Right renal cortex interstitium (tissue), 3 donors: ENCODE measurements at places on chromosomes 1 and 21. TPM values are rescaled to one million over a fixed set of nuclear protein-coding genes. Genes with fewer than 3 reads are reported as not detected.

- no peak for DNase-seq
Observed at GRCh38 chr1:3261969-3262579, 192.4 kb upstream of the ARHGEF16 start.

LHX8 gene
- polyA plus RNA-seq, result not detected

DNA sequence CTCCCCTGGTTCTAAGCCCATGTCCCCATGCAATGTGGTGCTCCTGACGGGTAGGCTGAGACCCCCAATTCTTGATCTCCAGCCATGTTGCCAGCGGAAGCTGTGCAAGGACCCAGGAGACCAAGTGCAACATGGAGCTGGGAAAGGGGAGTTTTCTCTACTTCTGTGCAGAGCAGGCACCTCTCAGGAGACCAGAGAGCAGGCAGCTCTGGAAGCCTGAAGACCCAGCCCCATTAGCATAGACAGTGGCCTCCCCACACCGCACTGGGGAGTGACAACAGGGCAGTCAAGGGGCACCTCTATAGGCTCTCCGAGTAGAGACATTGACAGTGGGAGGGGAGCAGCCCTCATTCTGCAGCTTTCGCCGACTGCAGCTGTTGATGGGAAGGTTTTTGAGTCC, 410.2 kb downstream of the MATN1 start:
- no peak for DNase-seq

FAM72C gene
- polyA plus RNA-seq, result 2.4 TPM

GRCh38 chr1:31943546-31944184, 5.5 kb upstream of the PTP4A2 start:
- no peak for DNase-seq

DNA sequence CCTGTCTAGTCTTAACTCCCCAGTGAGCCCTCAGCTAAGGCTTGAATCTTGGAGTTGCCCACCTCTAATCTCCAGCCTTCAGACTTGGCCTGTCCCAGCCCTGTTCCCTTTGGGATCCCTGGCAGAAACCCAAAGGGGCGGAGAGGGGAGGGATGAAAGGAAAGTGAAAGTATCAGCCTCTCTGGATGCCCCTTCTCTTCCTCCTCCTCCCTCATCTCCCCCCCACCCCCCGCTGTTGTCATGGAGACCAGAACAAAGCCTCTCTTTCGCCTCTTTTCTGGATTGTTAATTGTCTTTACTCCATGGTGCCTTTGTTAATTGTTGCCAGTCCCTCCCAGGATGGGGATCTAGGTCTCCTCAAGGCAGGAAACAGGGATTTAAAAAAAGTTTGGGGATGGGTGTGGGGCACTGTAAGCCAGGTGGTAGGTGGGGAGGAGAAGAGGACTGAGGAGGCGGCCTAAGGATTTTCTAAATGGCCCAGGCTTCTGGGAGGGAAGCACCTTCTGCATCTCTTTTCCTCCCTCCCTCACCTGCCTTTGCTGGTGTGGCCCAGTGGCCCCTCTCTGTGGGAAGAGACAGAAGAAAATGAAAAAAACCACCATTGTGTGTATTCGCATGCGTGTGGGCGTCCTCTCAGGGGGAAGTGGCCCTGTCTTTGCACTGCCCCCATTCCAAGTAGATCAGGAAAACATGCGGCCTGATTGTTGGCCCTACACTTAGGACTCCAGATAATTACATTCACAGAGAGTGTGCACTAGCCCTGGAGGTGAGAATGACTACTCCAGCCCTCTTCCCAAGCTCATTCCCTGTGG, 7.5 kb upstream of the SOX13 start:
- peak; percentile 45 for DNase-seq

OR2L5 gene
- not detected for polyA plus RNA-seq

S100A14 gene
- 21.1 TPM for polyA plus RNA-seq

LRRC38 gene
- not detected for polyA plus RNA-seq

ACTL8 gene
- polyA plus RNA-seq, result not detected

DNA sequence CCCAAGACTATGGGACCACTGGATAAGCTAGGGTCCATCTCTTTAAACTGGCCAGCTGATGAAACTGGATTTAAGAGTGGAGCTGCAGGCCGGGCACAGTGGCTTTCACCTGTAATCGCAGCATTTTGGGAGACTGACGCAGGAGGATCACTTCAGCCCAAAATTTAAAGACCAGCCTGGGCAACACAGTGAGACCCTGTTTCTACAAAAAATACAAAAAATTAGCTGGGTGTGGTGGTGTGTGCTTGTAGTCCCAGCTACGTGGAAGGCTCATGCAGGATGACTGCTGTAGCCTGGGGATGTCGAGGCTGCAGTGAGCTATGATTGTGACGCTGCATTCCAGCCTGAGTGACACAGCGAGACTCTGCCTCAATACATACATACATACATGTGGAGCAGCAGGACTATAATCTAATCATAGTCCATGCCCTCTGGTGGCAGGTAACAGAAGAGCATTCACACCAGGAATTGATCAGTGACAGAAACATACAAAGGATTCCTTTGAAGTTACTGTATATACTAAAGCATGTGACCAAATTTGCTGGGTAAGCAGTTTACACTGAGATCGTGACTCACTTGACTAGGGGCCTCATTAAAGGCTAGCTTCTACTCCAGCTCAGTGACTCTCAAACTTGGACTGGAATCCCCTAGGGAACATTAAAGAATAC, 101.5 kb upstream of the SLFNL1 start:
- no peak for DNase-seq

- DNase-seq, result no peak
Observed at GRCh38 chr1:51760872-51761271, 117.7 kb downstream of the NRDC start.

GRCh38 chr1:41861535-41862383, 57.0 kb downstream of the HIVEP3 start:
- DNase-seq, result no peak

RNF19B gene
- 18.1 TPM for polyA plus RNA-seq

F13B gene
- not detected for polyA plus RNA-seq

DNA sequence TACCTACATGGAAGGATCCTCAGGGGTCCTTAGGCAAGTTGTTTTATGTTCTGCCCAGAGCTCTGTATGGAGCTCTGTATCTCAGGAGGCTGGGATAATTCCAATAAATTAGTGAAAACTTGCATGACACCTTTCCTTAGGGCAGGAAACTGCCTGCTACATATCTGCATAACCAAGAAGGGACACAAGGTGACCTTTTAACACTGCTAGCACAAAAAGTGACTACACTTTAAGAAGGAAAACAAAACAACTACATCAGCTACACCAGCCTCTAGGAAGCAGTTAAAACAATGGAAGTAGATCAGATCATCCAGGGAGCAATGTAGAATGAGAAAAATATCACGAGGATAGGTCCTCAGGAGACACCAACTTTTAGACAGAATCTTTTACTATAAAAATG, 93.9 kb downstream of the TNFSF18 start:
- DNase-seq, result no peak

TNFRSF8 gene
- polyA plus RNA-seq, result 0.71 TPM

PSMA5 gene
- polyA plus RNA-seq, result 136 TPM

DNA sequence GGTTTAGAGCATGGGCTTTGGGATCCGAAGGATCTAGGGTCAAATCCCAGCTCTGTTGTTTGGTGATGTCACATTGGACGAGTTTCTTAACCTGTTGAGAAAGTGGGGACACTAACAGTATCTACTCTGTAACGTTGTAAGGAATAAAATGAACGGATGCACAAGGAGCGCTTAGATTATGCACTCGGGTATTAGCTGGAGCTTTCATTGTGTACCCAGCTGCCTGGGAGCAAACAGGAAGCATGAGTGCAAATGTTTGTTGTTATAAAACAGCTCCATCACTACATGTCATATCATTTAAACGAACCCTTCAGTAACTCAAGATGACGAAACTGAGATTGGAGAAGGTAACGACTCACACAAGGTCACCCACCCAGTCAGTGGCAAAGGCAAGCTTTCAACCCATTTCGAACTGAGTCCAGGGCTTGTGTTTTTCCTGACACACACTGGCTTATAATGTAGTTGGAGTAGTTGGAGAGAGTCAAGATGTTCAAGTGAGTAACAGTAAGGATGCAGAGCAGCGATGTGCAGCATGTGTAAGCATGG, 16.2 kb upstream of the SLC6A17 start:
- no peak for DNase-seq

AZIN2 gene
- polyA plus RNA-seq, result 5.5 TPM

PAQR6 gene
- polyA plus RNA-seq, result 3.0 TPM

RNPEP gene
- 57.7 TPM for polyA plus RNA-seq

GRCh38 chr1:34524783-34525182, 230.1 kb upstream of the GJB5 start:
- no peak for DNase-seq

S100A7 gene
- polyA plus RNA-seq, result 0.92 TPM

GRCh38 chr1:228429007-228429406, 12.3 kb upstream of the TRIM17 start:
- DNase-seq, result no peak

C21orf91 gene
- polyA plus RNA-seq, result 29.1 TPM

DNA sequence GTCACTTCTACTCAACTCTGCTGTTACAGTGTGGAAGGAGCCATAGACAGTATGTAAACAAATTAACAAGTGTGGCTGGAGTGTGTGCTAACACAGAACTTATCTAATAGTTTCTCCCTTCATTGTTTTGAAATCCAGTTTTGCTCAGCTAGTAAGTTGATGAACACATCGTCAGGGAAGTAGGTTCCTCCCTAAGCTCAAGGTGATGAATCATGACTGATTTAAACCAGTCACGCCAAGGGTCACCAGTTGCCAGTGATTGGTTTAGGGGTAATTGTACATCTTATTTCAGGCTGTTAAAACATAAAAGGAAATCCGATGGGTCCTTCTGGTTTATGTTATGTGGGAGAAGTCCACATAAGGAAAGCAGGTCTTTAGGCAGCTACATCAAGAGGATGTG, 97.0 kb upstream of the CHODL start:
- peak; percentile 10 for DNase-seq

PPM1J gene
- 1.1 TPM for polyA plus RNA-seq

DNA sequence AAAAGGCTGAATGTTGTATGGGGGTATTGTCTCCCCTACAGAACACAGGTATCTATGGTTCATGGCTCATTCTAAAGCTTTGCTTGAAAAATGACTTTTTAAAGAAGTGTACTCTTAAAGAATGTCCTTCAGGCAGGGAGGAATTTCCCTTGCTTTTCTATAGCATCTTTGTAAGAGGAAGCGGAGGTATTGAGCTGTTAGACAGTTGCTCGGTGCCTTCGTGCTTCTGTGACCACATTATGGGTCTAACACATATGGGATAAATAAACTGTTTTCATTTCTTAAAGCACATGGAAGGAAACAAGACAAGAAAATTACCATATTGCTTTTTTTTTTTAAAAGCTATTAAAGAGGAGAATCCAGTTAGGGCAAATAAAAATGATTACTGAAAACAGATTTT, 182.9 kb downstream of the NTNG1 start:
- DNase-seq, result no peak

DNA sequence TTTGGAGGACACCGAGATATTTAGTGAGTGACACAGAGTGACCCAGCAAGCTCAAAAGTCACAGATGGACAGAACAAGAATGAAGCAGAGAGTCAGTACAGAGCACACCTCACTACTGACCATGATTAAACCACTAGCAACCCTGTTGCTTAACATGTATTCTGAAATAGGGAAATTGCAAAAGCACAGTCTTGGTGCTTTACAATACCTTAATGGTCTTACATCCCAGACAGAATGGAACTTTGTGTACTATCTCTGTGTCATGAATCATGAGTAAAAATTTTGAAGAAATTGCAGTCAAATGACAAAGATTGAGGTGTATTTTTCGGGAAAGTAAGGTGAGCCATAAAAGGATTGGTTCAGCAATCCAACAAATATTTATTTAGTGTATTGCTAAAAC, 2.7 kb upstream of the SAMSN1 start:
- no peak for DNase-seq

GRCh38 chr1:46205791-46206190, 2.7 kb downstream of the LURAP1 start:
- no peak for DNase-seq

GRCh38 chr1:8908388-8909151, 30.1 kb upstream of the ENO1 start:
- no peak for DNase-seq

DNA sequence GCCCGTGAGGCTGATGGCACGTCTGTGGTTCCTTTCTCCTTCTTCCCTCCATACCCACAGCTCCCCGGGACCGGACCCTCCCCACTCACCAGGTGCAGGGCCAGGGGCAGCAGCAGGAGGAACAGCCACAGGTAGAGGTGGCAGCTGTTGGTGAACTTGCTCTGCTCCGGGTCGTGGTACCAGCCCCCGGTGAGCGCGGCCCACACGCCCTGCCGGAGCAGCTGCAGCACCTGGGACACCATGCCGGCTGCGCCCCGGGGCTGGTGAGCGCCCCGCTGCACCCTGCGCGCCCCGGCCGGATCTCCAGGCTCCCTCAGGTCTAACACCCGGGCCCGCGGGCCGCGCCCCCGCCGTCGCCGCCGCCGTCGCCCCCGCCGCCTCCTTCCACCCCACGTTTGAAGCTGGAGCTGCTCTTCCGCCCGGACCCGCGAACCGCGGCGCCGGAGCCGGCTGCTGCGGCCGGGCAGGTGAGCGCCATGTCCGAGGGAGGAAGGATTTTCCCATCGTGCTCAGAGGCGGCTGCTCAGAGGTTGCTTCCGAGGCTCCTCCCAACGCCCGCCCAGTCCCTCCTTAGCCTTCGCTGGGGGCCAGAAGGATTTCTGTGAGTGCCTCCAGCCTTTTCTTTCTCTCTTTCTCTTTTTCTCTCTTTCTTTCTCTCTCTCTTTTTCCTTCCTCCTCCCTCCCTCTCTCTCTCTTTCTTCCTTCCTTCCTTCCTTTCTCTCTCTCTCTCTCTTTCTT, at the start of gene PCNX2:
Gene PCNX2, minus strand, starts transcription at position 489 of the 738 bp plus-strand sequence. Its CDS starts 247 bp downstream, at position 242.
- DNase-seq, result peak; percentile 38

DNA sequence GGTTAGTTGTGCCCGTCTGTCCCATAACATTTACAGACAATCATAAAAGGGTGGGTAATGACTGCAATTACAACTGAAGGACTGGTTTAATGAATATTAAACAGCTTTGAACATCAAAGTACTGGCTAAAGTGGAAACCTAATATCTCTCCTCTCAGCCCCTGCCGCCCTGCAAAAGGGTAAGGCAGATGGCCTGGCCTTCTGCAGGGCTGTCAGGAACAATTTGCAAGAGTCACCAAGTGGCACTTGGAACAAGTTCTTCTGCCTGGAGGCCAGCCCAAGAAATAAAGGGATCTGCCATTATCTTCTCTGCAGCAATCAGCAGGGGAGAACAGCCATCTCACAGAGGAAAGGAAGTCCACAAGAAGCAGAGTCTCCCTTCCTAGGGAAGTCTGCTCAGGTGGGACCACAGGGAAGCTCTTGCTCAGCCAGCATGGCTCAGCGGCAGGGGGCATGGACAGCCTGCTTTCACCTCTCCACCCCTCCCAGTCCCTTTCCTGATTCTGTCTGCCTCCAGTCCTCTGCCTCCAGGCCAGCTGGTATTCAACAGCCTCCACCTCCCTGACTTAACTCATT, 96.1 kb downstream of the TRABD2B start:
- DNase-seq, result no peak

ICOSLG gene
- 6.1 TPM for polyA plus RNA-seq

DNA sequence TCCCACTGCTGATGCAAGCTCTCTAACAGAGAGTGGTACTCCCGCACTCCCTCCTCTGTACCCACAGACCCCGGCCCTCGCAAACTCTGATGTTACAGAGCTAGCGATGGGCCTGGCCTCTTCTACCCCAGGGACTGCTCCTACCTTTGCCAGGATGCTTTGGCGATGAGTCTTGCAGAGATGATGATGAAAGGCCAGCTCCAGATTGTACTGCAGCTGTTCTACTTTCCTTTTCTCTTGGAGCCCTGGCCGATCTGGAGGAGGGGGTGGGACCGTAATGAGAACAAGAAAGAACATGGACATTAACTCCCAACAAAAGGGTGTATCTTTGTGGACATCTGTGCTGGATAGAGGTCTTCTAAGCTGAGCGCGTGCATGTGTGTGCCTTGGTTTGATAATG, 6.0 kb upstream of the LINGO4 start:
- no peak for DNase-seq
